ENCODE measurements at places on chromosomes 2 and 18.

DNA sequence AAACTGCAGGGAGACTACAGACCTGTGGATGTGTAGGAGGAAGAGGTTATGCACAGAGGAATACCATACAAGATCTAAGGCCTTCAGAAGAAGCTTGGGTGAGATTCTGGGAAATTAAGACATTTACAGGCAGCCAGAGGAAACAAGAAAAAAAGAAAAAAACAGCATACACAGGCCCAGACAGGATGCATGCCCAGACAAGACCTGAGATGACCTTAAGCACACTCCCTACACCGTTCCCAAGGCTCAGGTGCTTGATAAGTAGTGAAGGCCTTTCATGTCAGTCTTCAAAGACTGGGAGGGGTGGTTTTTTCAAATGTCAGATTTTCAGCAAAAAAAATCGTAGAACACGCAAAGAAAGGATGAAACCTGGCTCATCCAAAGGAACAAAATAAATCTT lies 83.0 kb downstream of the CCDC138 start:
- no peak for DNase-seq

- DNase-seq: no peak
Measured at GRCh38 chr18:9734189-9734588, 26.1 kb downstream of the RAB31 start.

GRCh38 chr2:69997015-69997830 lies 35.8 kb upstream of the ASPRV1 start:
- no peak for DNase-seq

DNA sequence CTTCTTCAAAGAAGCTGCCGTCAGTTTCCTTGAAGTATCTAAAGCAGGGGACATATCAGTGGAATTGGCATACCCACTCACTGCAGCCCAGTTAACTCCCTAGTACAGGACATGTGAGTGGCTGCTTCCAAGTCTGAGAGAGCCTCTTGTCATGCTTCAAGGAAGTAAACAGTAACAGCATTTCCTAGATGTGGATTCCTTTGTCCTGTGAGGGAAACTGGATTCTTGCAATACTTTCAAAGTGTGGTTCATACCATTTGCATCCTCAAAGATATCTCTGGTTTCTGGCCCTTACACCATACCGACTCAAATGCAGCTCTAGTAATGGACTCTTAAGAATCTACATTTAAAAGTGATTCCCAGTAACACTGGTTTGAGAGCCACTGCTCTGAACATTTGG lies 87.2 kb downstream of the ESCO1 start:
- no peak for DNase-seq

DNA sequence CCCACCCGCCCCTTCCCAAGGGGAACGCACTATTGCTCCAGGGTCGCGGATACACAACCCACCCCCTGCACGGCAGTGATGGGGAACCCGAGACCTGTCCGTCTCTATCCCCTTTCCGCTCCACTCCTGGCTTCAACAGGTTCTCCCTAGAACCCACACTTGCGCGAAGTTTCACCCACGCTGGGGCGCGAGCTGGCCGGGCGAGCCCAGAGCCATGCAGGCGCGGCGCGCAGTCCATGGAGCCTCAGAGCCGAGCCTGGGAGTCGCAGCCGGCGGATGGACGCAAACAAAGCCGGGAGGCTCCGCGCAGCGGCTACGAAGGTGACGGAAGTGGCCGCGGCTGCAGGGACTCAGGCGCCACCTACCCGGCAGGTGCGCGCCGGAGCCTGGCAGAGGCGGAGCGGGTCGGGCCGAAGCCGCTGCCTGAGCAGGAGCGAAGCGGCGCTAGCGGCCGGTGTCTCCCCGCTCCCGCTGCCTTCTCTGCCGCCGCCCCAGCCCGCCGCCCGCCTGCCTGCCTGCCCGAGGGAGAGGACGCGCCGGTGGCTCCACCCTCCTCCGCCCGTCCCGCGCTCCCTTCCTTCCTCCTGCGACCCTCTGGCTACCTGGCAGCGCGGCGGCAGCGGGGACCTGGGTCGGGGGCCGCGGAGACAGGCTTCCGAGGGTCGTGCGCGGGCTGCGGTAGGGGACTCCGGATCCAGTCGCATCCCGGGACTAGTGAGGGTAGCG lies 14.0 kb downstream of the ALPG start:
- DNase-seq: no peak

- DNase-seq: no peak
Measured at GRCh38 chr2:232342635-232343565, 35.7 kb upstream of the ALPP start.

Measured in brain pericyte (primary cell).